LHCN-M2 (cell line): ENCODE measurements at places on chromosomes 6 and 20. TPM values are rescaled to one million over a fixed set of nuclear protein-coding genes. Genes with fewer than 3 reads are reported as not detected.

GRCh38 chr6:143301188-143301587 is 149.3 kb downstream of the ADAT2 start:
- DNase-seq: no peak

- DNase-seq: no peak
Measured at GRCh38 chr6:128303870-128304269, 216.5 kb downstream of the PTPRK start.

- DNase-seq: no peak
Measured at GRCh38 chr6:45845567-45845966, 170.1 kb downstream of the CLIC5 start.

DNA sequence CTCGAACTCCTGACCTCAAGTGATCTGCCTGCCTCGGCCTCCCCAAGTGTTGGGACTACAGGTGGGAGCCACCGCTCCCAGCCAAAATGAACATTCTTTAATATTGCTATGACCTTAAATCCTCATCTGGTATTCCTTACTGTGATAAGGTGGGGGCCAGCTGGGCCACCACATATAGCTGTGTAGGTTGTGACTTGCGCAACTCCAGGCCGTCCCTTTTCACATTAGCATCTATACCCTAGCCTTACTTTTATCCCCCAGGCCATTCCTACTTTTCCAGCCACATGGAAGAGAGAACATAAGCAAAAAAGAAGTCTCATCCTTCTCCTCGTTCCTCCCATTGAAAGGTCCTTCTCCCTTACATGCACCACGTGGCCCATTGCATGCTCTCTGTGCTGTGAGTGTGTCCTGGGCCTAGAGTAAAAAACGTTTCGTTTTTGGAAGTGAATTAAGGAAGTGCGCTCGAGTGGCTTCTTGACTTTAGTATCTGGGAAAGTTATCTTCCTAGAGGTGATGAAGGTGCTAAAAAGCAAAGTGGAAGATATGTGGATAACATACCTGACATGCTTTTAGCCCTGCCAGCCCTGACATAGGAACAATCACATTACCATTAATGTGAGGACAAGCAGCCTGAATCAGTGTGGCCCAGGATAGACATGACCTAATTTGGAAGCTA is 56.8 kb upstream of the KIF13A start:
- no peak for DNase-seq

DNA sequence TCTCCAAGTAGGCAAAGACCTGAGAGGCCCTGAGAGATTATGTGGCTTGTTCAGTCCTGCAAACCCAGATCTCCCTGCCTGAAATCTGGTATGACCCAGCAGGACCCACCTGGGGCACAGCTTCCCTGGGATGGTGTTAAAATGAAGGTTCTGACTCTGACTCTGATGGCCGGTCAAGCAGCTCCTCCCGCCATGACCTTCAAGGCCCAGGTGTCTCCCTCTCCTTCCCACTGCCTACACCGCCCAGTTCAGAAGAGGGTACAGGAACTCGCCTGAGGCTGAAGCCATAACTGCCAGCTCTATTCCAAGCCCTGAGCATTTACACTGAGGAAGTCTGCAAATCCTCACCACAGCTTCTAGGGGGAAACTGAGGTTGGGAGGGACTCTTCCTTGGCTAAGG is 5.9 kb upstream of the CST7 start:
- DNase-seq: no peak

DNA sequence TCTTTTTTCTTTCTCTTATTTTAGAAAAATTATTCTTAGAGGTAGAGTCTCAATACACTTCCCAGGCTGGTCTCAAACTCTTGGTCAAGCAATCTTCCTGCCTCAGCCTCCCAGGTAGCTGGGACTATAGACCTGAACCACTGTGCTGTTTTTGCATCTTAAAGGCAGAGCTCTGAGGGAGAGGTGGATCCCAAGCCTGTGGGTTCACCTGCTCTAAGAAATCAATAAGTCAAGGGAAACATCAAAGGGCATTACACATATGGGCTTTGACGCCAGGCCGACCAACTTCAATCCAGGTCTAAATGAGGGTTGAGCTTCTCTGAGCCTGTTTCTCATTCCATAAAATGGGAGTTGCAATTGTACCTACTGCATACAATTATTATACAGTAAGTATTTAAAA is 223.9 kb downstream of the LY86 start:
- DNase-seq: no peak

GRCh38 chr6:161024364-161024920 is 32.9 kb downstream of the MAP3K4 start:
- no peak for DNase-seq

- DNase-seq: no peak
Measured at GRCh38 chr6:165090242-165090641, 219.2 kb downstream of the C6orf118 start.

DNA sequence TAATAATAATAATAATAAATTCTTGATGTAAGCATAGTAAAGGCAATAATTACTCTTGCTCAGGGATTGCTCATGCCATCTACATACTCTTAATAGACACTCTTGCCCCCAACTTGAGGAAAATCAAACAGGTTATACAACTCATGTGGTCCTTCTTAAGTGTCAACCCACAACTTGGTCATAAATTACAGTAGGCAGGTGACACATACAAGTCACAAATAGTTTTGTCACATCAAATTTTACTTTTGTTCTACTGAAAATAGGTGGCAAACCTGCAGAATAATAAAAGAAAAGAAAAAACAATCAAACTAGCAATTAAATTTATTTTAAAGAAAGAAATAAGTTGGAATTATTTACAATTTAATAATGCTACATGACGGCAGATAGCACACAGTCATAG is 1.6 kb downstream of the ME1 start:
- DNase-seq: no peak

- no peak for DNase-seq
Measured at GRCh38 chr20:38804682-38805501, 605 bp upstream of the PPP1R16B start.

DNA sequence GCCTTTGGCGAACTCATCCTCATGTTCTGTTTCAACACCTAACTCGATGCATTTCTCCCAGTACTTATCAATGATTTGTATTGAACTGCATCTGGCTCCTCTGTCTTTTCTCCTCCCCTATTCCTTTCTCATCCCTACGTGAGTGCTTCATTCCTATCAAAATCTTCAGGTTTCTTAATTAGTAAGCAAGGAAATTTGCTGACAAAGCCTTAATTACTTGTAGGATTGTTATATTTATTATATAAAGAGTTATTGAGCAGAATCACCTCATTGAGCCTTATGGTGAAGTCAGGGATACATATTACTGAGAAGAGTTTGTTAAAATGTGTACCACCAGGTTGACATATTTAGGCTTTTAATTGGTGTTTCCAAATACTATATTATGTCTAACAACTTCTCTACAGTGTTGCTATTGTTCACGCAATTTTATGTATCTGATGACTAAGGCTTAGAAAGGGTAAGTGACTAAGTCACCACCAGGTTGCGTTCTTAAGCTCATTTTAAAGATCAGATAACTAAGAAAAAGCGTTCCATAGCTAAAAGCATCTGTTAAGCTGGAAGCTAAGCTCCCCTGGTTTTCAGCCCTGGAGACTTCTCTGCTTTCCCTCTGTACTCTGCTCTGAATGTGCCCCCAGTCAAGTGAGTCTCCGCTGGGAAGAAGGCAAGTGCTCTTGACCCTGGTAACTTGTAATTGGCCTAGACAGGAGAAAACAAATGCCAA is 18.9 kb downstream of the SCGN start:
- DNase-seq: peak; percentile 52

- peak; percentile 61 for DNase-seq
Measured at GRCh38 chr6:37607944-37608343, 89.7 kb downstream of the MDGA1 start.

DNA sequence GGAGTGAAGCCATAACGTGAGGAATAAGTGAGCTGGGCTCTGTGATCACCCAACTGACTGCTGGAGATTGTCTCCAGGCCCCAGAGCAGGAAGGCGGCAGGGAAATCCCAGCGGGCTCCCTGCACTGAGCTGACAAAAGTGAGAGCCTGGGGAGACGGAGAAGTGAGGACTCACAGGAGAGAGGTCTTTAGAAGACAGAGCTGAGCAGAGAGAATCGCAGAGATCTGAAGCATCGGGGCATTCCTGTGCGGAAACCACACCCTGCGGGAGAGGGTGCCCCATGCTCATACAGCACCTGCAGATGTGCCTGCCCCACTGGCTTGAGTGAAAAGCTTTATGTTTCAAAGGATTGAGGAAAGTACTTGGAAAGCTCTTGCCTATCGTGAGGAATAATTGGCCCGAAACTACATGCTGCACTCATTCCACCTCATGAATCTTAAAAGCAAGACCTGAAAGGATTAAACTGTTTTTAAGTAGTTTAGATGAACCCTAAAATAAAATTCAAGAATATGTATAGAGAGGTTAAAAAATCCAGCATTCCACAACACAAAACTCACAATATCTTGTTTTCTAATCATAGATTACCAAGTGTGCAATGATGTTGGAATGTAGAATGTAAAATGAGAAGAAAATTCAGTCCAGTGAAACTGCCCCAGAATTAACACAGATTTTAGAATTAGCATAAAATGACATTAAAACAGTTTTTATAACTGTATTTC is 17.7 kb upstream of the THBS2 start:
- no peak for DNase-seq

DNA sequence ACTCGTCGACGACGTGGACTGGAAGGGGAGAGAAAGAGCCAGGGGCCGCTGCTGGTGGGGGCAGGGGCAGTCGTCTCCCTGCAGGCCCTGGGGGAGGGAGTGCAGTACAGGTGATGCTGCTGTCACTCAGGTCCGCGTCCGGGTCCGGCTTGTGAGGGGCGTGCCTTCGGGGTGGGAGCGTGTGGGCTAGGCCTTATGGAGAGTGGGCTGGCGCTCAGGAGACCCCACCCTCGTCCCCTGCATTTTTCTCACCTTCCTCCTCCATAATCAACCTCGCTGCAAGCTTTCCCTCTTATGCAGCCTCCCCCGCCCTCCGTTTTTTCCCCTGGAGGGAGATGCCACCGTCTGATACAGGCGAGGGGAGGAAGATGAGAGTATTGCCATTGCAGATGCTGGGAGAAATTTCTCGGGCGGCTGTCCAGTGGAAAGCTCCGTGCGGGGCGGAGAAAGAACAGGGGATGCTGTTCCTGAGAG is 632 bp downstream of the PCMT1 start:
- DNase-seq: peak; percentile 48

DNA sequence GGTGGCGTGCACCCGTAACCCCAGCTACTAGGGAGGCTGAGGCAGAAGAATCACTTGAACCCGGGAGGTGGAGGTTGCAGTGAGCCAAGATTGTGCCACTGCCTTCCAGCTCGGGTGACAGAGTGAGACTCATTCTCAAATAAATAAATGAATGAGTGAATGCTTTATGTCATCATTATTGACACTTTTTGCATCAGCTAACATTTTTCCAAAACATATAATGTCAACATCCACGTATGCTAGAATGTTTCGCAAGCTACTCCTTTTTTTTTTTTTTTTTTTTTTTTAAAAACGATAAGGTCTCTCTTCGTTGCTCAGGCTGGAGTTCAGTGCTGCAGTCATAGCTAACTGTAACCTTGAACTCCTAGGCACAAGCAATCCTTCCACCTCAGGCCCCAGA is 72.2 kb downstream of the SENP6 start:
- DNase-seq: no peak

- no peak for DNase-seq
Measured at GRCh38 chr20:41094353-41095055, 42.8 kb upstream of the PLCG1 start.

- no peak for DNase-seq
Measured at GRCh38 chr6:10363911-10364310, 51.0 kb downstream of the TFAP2A start.

DNA sequence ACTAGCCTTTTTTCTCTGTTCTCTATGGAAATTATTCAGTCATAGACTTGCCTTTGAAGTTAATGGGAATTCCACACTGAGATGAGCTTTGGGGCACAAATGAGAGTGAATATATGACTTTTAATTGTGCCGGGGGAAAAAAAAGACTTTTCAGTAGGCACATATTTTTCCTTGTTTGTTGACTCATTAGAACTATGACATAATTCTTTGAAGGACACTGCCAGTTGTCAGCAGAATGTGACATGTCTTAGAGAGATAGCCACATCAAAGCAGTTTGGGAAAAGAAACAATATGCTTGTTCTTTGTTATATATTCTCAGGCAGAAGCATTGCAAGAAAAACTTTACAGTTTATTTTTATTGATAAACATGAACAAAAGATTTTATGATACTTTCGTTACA is 138.3 kb downstream of the COL9A1 start:
- peak; percentile 83 for DNase-seq

DNA sequence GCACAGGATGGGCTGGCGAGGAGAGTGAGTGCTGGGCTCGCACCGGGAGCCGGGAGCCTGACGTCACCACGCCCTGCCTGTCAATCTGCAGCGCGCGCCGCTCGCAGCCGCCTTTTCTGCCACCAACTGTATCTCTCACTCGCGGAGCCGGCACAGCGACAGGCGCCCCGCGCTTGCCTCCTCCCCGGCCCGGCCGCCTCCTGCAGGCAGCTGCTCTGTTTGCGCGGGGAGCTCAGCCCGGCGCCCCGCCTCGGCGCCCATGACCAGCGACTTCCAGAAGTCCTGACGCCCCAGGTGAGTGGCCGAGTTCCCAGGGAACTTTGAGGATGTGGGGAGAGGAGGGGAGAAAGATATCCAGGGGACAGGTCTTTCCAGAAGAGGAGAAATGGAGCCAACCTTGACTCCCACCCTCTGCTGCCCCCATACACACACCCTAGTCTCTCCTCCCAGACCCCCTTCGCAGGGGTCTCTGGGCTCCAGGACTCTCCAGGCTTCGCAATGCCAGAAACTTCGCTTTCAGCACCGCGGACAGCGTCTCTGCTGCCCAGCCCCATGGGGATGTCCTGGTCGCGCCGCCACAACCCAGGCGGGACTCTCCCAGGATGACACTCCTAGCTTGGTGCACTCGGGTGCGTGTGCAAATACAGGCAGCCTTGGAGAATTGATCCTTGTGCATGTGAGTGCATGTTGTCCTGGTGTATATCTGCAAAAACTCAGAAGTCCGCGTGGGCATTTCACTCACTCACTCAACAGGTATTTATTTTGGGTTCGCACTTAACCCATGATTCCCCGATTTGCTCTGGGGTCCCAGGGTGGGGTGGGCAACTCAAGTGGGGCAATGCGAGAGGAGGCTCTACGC is at the start of gene GPR6:
Gene GPR6 (plus strand): TSS at position 138 of the 859 bp plus-strand sequence. CDS start 802 bp downstream, outside the sequence.
- DNase-seq: peak; percentile 32

Gene KCNK5
- not detected in 2 replicates for total RNA-seq

Gene ITPR3
- total RNA-seq: 48.6 and 50.1 TPM in 2 replicates

Gene CYP39A1
- 0.13 TPM in 1 of 2 replicates, not detected in the other for total RNA-seq

Gene UBE2V1
- 61.5 and 71.5 TPM in 2 replicates for total RNA-seq

Gene RAD21L1
- 0.19 and 0.29 TPM in 2 replicates for total RNA-seq

Gene MAN1A1
- 104 and 158 TPM in 2 replicates for total RNA-seq

Gene OPRM1
- not detected in 2 replicates for total RNA-seq
